ENCODE measurements at places on chromosomes 7 and 10.

DNA sequence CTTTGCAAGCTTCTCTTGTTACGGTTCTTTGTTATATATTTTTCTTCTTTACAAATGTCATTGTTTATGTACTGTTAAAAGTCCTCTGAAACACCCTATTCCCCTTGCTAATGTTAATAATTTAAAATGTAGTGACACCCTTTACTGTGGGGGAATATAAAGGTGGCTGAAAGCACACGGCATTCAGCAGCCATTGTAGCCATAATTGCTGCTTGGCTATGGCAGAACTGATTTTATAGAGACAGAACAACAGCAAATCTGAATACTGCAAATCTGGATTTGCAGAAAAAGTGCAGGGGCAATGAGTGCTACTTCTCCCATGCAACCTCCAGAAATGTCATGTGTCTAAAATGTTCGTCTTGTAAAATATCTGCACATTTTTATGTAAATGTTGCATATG lies 3.7 kb upstream of the WASL start:
- DNase-seq, result no peak

DNA sequence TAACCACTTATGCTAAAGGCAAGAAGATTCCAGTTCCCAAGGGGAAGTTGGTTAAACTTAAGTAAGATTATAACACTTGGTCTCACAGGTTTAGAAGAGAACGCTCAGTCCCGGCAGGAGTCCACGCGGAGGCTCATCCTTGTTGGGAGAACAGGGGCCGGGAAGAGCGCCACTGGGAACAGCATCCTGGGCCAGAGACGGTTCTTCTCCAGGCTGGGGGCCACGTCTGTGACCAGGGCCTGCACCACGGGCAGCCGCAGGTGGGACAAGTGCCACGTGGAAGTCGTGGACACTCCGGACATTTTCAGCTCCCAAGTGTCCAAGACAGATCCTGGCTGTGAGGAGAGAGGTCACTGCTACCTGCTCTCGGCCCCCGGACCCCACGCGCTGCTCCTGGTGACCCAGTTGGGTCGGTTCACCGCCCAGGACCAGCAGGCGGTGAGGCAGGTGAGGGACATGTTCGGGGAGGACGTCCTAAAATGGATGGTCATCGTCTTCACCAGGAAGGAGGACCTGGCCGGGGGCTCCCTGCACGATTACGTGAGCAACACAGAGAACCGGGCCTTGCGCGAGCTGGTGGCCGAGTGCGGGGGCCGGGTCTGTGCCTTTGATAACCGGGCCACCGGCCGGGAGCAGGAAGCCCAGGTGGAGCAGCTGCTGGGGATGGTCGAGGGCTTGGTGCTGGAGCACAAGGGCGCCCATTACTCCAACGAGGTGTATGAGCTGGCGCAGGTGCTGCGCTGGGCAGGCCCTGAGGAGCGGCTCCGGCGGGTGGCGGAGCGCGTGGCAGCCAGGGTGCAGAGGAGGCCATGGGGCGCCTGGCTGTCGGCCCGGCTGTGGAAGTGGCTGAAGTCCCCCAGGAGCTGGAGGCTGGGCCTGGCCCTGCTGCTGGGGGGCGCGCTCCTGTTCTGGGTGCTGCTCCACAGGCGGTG lies 3.8 kb downstream of the GIMAP1 start:
- DNase-seq, result no peak

DNA sequence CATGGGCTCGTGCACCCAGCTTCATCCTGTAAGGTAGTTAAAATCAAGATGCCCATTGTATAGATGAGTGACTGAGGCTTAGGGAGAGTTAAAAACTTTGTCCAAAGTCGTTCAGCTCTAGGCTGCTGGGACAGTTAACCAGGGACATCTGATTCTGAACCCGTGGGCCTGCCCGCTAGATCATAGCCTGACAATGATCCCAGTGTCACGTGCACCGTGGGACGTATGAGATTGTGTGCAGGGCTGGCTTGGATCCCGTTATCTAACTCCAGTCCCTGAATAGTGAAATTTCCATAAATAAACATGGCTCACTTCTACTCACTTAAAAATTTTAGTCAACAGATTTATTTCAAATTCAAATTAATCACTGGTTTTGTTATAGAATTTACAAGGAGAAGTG lies 24.9 kb downstream of the C10orf120 start:
- DNase-seq, result no peak

- DNase-seq, result no peak
Observed at GRCh38 chr7:127654404-127655394, 2.7 kb downstream of the SND1 start.

DNA sequence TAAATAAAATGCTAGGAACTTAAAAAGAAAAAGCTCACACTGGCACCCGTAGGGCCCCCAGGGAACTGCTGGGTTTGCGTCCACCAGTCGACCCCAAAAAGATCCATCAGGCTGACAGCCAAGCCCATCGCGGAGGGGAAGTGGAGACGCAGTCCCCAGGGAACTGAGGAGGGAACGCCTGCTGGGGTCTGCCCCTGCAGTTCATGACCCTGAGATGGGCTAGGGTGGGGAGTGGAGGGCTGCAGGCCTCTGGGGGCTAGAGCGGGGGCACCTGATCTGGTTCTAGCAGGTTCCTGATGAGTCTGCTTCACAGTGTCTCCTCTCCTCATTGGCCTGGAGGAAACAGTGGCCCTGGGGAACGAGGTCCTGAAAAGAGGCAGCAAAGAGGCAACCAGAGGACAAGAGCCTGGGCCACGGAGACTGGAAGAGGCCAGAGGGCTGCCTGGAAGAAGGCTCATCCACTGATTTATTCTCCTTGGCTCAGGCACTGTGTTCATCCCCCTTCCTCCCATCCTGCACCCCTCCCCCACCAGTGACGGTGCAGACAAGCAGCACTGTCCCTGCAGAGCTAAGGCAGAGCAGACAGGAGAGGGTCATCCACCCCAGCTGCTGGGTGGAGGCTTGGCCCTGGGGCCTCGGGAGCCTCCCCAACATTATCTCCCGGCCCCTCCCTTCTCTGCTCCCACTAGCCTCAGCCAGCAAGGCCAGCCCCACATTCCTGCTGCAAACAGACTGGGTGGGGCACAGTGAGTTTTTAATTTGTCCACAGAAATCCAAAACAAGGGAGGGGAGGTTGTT lies 24.7 kb upstream of the HSPA12A start:
- no peak for DNase-seq

DNA sequence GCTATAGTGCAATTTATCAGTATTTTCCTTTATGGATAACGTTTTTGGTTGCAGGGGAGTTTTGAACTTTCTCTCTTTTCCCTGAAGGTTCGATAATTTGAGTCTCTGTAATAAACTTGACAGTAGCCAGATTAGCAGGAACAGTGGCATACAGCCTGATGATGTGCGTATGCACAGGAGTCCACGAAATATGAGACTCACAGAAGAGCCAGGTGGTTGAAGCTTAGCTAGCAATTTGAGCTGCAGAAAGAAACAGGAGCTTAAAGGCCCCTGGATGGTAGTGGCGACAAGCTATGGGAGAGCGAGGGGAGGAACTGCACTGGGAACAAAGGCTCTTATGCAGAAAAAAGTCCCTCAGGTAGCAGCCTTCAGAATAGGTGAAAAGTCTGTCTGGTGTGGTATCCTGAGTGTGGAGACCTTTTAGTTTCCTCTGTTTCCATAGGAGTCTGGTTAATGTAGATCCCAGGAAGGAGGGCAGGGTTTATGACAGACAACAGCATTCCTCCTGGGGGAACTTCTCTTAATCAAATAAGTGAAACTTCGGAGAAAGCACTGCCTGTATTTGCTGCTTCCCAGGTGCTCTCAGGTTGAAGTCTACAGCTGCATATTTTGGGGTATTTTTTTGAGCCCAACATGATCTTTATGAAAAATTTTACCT lies 32.7 kb downstream of the FANK1 start:
- no peak for DNase-seq

- no peak for DNase-seq
Observed at GRCh38 chr10:116810895-116811294, 38.4 kb upstream of the ENO4 start.

DNA sequence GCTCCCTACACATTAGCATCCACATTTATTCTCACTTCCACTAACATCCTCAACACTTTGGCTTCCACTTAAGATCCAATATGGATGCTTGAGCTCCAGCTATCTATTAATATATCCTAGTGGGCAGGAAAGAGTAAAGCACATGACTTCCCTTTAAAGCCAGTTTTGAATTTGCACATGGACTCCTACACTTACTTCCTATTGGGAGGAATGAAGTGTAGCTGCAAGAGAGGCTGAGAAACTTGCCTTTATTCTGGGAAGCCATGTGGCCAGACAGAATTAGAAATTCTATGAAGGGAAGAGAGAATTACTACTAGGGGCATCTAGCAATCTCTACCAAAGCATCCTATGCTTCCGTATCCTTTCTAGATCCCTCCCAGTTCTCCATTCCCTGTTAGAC lies 3.0 kb upstream of the TSPAN14 start:
- no peak for DNase-seq

- DNase-seq, result no peak
Observed at GRCh38 chr7:152909683-152910544, 150.4 kb downstream of the ACTR3B start.

DNA sequence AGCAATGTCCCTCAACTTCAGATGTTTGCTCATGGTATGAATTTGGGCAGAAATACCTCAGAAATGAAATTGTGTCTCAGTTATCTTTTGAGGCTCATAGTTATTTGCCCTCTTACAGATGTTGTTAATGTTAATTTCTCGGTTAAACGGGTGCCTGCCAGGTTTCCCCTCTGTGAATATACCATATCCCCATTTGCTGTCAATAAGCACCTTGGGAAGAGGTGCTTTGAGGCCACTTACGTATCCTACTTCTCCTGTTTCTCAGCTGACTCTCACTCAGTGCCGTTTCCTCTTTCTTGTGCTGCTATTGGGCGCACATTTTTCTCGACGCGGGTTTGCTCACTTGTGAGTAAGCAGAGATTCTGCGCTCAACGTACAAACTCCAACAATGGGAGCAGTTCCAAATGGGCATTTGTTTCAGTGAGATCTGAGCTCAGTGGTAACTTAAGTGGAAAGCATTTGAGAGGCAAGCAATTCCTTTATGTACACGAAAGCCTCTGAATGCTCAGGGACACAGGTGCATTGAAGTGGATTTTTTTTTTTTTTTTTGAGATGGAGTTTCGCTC lies 34.8 kb upstream of the JAKMIP3 start:
- no peak for DNase-seq

- DNase-seq, result no peak
Observed at GRCh38 chr7:75966190-75966961, 28.0 kb downstream of the TMEM120A start.

DNA sequence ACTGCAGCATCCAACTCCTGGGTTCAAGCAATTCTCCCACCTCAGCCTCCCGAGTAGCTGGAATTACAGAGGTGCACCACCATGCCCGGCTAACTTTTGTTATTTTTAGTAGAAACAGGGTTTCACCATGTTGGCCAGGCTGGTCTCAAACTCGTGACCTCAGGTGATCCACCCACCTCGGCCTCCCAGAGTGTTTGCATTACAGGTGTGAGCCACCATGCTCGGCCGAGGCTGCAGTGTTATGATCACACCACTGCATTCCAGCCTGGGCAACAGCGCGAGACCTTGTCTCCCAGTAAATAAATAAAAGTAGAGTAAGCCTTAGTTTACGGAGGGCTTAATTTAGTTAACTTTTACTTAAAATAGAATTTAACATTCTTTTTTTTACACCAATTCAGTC lies 23.7 kb upstream of the IGF2BP3 start:
- no peak for DNase-seq

DNA sequence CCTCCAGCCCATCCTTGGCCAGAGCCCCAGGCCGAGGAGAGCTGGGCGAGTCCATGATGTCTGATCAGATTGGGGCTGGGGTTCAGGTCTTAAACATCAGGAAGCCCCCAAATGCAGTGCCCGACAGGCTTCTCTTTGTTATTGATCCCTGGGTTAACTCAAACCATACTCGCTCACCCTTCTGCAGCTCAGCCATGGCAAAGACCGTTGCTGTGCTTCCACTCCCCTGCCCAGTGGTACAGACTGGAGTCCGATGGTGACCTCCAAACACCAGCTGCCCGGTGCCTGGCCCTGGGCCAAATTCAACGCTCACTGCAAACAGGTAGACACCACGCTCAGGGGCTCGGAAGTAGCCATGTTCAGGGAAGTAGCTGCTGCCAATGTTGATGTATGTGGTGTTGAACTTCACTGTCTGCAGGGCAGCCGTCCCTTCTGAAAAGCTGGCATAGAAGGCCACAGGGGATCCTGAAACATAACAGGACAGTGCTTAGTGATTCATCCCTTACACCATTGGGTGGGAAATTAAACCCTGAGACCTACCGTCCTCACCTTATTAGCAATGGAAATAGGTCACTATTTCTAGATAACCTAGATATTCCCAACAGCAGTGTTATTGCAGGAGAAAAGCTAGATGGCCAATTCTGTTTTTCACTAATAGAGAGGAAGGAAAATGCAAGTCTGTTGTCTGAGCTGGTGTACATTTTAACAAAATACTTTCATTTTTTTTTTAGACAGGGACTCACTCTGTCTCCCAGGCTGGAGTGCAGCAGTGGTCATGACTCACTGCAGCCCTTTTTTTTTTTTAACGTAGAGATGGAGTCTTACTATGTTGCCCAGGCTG lies 20.5 kb downstream of the MMRN2 start:
- DNase-seq, result no peak

DNA sequence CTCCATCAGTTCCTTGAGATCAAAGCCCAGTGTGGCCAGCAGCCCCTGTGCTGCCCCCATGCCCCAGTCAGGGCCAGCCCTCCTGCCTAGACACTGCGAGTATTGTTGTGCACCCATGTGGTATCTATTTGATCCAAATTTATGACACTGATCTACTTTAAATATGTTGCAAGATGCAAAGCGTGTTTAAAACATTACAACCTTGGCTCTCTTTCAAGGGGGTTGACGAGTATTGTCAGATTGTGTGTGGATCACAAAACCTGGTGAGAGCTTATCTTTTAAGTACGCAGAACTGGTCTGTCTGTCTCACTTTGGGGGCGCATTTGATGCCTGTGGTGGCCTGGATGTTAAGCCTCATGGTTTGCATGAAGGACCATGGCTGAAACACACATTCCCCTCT lies 108.9 kb downstream of the COL13A1 start:
- no peak for DNase-seq

GRCh38 chr10:21681156-21681555 lies 147.1 kb downstream of the MLLT10 start:
- no peak for DNase-seq

GRCh38 chr7:48540746-48541145 lies 369.5 kb downstream of the ABCA13 start:
- no peak for DNase-seq

- DNase-seq, result no peak
Observed at GRCh38 chr7:129435414-129435829, 1.2 kb downstream of the STRIP2 start.

DNA sequence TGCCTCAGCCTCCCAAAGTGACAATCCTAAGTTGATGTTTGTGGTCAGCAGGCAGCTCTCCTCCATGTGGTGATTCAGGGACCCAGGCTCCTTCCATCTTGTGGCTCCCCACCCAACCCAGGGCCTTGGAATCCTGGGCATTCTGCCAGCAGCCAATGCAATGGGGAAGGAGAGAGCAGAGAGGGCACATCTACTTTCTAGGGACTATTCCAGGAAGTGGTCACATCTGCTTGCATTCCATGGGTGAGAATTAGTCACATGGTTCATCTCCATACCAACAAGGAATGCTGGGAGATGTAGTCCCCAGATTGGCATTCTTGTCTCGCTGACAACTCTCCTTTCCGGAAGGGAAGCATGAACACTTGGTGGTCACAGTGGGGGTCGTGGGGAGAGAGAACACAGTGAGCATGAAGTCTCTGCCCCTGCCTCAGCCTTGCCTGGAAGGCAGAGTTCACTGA lies 9.9 kb upstream of the SRRM3 start:
- no peak for DNase-seq

Data from stimulated activated CD8-positive, alpha-beta memory T cell treated with anti-CD3 and anti-CD28 coated beads, Interleukin-2, amount 100 ng/mL, for 1 hour (primary cell).